ENCODE measurements at places on chromosomes 11 and 22.

GRCh38 chr11:95156916-95157541 lies 67.4 kb downstream of the ENDOD1 start:
- no peak for DNase-seq

DNA sequence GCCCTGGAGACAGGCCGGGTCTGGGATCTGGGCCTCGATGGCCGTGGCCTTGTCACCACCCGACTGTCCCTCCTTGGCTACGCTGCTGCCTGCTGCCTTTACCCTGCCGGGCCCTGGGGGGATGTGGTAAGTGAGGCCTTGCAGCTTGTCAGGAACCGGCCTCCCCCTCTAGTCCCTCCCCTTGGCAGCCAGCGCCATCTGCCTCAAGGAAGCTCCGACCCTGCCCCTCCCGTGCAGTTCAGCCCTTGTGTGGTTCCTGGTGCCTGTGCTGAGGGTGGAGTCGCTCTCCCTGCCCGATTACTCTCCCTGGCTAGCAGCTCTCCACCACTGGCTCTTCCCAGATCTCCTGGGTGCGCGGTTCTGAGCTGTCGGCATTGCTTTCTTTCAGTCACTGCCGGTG lies 33.7 kb downstream of the CTTN start:
- no peak for DNase-seq

DNA sequence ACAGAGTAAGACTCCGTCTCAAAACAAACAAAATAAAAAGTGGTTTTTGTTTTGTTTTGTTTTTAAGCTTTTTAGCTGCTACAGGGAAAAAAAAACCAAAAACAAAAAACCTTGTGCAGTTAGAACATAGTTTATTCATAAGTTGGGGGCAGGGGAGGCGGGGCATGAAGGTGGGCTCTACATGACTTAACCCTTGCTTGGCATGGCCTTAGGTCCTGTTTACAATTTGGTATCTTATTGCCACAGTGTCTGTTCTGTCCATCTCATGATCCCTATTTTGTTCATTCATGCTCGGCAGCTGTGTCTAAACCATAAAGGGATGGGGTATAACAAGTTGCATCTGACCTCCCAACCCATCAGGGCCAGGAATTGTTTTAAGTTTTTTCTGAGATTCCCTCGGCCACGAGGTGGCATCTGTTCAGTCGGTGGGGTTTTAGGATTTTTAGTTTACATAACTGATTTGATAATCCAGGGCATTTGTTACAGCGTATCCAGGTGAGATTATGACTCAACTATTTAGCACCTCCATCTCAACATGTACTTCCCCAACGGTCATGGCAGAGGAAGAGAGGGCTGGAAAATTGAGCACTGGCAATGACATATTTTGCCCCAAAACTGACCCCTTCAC lies 6.9 kb downstream of the AP5B1 start:
- DNase-seq: no peak

DNA sequence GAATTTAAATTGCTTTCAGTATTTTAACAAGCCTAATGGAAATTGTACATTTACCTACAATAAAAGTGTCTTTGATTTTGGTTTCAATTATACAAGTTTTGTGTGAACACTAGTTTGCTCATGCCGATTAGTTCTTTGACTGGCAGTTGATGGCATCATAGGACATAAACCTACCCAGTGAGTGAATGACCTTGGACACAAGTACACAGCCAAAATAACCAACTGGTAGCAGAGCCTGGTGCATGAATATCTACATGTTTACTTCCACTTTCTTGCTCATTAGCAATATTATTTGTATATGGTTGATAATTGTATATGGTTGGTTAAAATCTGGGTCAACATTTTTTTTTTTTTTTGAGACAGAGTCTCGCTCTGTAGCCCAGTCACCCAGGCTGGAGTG lies 37.8 kb downstream of the STIM1 start:
- no peak for DNase-seq

DNA sequence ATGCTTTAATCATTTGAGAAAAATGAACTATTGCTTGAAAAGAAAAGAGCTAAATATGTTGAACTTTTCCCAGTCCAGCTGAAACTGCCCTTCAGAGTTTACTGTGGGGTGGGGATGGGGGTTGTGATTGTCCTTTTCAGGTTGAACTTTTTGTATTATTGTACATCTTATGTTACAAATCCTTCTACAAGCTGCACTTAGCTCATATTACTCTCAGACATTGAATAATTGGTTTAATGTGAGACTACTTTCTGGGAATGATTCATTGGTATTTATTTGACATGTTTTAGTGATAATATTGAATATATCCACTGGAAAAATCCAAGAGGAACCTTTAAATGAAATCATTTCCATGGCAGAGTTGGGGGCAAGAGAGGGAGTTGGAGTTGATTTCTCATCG lies 84.9 kb downstream of the ATXN10 start:
- DNase-seq: no peak

DNA sequence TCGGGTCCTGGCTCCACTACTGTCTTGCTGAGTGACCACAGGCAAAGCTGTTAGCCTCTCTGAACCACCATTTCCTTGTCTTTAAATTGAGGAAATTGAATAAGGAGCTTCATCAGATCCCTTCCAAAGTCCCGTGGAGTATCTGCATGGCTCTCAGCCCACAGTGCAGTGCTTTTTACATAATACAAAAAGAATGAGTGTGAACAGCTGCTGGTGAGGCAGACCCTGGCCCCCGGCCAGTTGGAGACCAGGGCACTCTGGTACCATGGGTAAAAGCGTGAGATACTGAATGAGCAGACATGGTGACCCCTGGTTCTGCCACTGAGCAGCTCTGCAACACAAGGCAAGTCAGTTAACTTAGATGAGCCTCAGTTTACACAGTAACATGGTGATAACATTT lies 86.8 kb downstream of the GALNT18 start:
- DNase-seq: no peak

- no peak for DNase-seq
Measured at GRCh38 chr11:121757480-121758125, 304.8 kb upstream of the SORL1-AS1 start.

GRCh38 chr11:27720277-27720830 lies 20.1 kb upstream of the BDNF start:
- DNase-seq: peak; percentile 74

DNA sequence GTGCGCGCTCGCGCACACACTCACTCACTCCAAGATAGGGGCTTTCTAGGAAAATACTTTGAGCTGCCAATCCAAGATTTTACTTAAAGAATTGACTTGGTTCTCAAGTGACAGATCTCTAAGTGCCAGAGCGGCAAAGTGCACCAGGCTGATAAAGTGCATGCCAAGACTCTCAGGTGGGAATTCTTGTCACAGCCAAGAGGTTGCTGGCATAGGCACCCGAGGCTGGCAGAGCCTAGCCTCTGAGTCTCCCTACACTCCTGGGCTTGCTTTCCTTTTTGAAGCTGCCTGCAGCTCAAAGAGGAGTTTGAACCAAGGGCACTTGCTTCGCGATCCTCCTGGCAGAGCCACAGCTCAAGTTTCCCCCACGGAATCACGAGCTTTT lies 2.5 kb upstream of the ADM start:
- no peak for DNase-seq

DNA sequence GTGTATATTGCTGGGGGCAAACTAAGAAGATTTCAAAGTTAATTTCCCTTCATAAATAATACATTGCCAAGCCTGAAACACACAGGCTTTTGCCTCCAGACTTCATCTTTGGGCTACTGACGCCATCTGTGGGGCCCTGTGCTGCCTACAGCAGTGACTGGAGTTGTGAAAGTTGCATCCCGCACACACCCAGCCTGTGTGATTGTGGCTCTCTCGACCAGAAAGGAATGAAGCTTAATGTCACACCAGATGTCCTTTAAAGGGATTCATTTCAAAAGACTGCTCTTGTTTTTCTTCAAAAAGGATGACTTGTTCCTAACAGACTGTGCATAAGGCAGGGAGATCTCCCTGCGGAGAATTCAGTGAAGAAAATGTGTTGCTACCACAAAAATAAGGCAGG lies 210.5 kb downstream of the FAM181B start:
- DNase-seq: no peak

All from activated CD4-positive, alpha-beta T cell treated with anti-CD3 and anti-CD28 coated beads, Interleukin-2, amount 10 ng/mL, durations not matched to agents 24 days and 14 days (primary cell).